ENCODE measurements at places on chromosomes 11 and 22. TPM values are rescaled to one million over a fixed set of nuclear protein-coding genes. Genes with fewer than 3 reads are reported as not detected.

- DNase-seq, result no peak
Observed at GRCh38 chr11:119584193-119585042, 144.6 kb downstream of the NECTIN1 start.

- DNase-seq, result no peak
Observed at GRCh38 chr11:119641983-119642745, 86.8 kb downstream of the NECTIN1 start.

GRCh38 chr11:8639655-8640054 is 42.8 kb downstream of the TRIM66 start:
- DNase-seq, result no peak

GRCh38 chr11:120198787-120199469 is 11.9 kb upstream of the OAF start:
- no peak for DNase-seq

- no peak for DNase-seq
Observed at GRCh38 chr11:117706322-117706814, 90.6 kb downstream of the DSCAML1 start.

GRCh38 chr11:76577226-76577920 is 93.2 kb downstream of the LRRC32 start:
- no peak for DNase-seq

GRCh38 chr11:94793822-94794221 is 25.7 kb downstream of the AMOTL1 start:
- no peak for DNase-seq

GRCh38 chr11:73259406-73260126 is 12.6 kb upstream of the P2RY6 start:
- no peak for DNase-seq

GRCh38 chr22:32572741-32573500 is 98.3 kb downstream of the FBXO7 start:
- DNase-seq, result no peak

GRCh38 chr11:15867871-15868270 is 488.5 kb downstream of the SOX6 start:
- no peak for DNase-seq

DNA sequence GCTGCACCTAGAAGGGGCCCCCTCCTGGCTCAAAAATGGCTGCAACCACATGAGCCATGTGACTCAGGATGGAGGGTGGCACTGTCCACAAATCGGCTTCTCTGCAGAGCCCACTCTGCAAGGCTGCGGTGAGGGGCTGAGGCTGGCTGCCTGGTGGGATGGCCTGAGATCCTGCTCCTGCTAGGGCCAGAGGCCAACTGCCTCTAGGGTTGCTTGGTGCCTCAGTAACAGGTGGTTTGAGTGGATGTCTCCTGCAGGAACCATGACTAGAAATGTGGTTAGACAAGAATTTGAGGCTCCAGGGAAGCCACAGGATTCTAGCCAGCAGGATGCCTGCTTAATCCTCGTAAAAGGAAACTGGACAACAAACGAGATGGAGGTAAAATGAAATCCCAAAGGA is 17.1 kb downstream of the PATZ1 start:
- no peak for DNase-seq

DNA sequence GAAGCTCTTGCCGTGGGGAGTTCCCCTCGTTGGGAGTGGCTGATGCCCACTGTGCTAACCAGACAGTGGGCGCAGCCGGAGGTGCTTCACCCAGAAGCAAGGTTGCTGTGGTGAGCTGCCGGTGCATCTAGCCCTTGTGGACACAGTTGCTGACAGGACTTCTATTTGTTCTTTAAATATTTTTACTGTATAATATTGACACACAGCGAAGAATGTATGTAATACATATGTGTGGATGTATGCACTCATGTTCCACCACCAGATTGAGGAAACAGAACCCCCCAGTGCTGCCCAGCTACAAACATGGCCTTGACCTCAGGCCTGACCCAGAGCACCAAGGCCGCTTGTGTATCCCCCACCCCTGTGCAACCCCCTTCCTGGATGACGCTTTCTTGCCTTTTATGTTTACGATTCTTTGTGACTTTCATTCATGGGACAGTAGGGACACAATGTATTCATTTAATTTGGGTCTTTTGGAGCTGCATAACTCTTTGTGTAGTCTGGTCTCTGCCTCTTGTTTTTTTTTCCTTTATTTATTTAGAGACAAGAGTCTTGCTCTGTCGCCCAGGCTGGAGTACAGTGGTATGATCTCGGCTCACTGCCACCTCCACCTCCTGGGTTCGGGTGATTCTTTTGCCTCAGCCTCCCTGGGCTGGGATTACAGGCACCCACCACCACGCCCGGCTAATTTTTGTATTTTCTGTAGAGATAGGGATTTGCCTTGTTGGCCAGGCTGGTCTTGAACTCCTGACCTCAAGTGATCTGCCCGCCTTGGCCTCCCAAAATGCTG is 132.6 kb downstream of the TBC1D22A start:
- no peak for DNase-seq

GRCh38 chr11:57514538-57515331 is 767 bp downstream of the SLC43A1 start:
- no peak for DNase-seq

GRCh38 chr22:47617186-47617585 is 854.7 kb downstream of the TBC1D22A start:
- DNase-seq, result no peak

GRCh38 chr11:45669956-45670355 is 4.5 kb upstream of the CHST1 start:
- DNase-seq, result no peak

DNA sequence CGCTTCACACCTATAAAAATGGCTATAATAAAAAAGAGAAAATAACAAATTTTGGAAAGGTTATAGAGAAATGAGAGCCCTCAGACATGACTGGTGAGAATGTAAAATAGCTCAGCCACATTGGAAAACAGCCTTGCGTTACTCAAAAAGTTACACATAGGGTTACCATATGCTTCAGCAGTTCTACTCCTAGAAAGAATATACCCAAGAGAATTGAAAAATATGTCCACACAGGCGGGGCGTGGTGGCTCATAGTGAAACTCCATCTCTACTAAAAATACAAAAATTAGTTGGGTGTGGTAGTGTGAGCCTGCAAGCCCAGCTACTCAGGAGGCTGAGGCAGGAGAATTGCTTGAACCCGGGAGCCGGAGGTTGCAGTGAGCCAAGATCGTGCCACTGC is 7.6 kb upstream of the JHY start:
- no peak for DNase-seq

GRCh38 chr11:71383461-71383860 is 64.7 kb downstream of the DHCR7 start:
- no peak for DNase-seq

DNA sequence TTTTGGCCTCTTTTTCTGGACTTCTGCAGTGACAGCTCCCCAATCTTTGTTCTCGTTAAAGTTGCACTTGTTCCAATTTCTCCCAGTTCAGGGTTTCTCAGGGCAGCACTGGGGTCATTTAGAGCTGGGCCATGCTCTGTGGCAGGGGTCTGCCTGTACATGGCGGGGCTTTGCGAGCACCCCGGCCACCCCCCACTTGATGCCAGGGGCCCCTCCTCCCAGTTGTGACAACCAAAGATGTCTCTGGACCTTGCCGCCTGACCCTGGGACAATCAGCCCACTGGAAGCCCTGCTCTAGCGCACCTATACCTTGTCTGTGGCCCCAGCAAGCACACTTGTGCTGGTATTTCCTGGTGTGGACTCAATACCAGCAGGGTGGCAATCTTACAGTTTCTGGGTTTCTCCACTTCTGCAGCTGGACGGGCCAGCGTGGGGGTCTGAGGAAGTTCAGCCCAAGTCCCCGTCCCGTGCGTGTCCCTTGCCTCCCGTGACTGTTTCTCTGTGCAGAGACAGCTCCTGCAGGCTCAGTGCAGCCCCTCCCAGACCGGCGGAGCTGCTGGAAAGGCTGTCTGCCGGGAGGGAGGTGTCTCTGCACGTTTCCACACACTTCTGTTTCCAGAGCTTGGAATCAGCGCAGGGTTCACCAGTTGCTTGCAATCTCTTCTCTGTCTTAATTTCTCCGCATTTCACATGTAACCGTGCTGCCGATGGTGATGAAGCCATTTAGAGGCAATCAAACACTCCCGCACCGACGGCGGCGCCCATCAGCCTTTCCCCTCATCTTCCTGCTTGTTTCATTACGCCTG is 1328.9 kb downstream of the BRD1 start:
- no peak for DNase-seq

- no peak for DNase-seq
Observed at GRCh38 chr11:106875013-106875412, 143.3 kb downstream of the GUCY1A2 start.

The TBX10 gene
- polyA plus RNA-seq, result not detected

The TEX12 gene
- polyA plus RNA-seq, result 0.33 TPM

The BATF2 gene
- polyA plus RNA-seq, result 0.97 TPM

The KRTAP5-2 gene
- polyA plus RNA-seq, result 0.38 TPM

The NFAM1 gene
- polyA plus RNA-seq, result 0.56 TPM

The OR6T1 gene
- polyA plus RNA-seq, result not detected

Measured in forelimb muscle (tissue), 1 donor.